ENCODE measurements at places on chromosomes 5 and 9.

GRCh38 chr5:136132087-136132486 is 558 bp upstream of the SMAD5 start:
- no peak for DNase-seq

DNA sequence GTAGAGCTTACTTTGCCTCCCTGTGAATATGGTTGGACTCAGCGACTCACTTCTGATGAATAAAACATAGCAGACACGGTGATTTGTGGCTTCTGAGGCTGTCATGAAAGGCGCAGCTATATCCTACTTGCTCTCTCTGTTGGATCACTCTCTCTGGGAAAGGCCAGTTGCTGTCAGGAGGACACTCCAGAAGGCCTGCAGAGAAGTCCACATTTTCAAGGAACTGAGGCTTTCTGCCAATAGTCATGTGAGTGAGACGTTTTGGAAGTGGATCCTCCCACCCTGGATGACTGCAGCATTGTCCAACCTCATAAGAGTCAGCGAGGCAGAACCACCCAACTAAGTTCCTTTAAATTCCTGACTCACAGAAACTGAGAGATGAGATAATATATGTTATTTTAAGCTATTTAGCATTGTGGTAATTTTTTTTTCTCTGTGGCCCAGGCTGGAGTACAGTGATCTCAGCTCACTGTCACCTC is 156.0 kb upstream of the MAST4 start:
- DNase-seq = peak; percentile 99

DNA sequence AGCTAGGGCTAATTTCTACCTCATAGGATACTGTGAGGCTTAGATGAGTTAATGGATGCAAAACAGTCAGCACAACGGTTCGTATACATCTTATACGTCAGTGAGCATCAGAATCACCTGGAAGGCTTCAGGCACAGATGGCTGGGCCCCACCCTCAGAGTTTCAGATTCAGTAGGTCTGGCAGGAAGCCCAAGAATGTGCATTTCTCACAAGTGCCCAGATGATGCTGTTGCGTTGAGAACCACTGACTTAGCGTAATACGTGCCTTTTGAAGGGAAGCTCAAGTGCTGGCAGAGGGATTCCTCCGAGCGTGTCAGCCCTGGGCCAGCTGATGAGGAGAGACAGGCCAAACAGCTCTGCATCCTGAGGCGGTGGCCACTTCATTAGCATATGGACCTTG is 117.1 kb upstream of the WWC1 start:
- DNase-seq = no peak

- DNase-seq = no peak
These were observed 113.7 kb upstream of the HAPLN1 start for GRCh38 chr5:83834306-83834705.

GRCh38 chr5:159211729-159212174 is 2.4 kb upstream of the RNF145 start:
- DNase-seq = no peak

DNA sequence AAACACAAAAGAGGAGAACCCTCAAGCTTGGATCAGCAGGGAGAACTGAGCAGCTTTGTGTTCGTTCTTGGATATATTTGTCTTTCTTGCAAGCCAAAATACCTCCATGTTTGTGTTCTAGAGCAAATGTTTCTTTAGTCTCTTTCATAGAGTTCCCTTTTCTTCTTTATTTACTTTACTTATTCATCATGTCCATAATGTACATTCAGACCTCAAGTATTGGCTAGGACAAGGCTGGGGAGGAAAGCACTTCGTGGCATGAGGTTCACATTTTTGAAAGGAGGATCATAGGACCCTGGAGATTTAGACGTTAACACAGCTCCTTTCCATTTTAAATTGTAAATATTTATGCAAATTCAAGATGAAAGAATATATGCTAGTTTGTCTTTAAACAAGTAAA is 590.2 kb upstream of the MEF2C start:
- peak; percentile 21 for DNase-seq

- peak; percentile 76 for DNase-seq
These were observed at the start of gene PCDHGB3 for GRCh38 chr5:141369994-141370848. PCDHGB3 (plus strand) TSS chr5:141370242; CDS start chr5:141370395, 153 bp downstream.

GRCh38 chr9:26412446-26412845 is 480.2 kb downstream of the CAAP1 start:
- DNase-seq = no peak

DNA sequence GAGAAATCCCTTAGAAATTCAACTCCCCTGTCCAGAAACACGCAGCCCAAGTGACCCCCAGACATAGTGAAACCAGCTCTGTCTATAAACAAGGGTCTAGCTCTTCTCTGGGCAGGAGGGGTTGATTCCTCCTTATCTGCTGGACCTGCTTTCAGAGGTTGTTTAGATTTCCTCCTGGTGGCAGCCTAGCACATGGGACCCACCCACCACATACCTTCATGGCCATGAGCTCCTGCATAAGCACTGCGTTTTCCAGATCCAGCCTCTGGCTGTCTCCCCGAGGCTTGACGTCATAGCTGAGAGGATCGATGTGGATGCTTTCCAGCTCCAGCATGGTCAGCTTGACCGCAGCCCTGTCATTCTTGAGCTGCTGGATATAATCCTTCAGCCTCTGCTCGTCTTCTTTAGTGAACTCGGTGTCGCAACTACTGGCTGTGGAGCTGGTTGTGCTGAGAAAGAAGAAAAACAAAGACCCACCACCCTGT is 77.0 kb downstream of the DCP2 start:
- DNase-seq = peak; percentile 91

DNA sequence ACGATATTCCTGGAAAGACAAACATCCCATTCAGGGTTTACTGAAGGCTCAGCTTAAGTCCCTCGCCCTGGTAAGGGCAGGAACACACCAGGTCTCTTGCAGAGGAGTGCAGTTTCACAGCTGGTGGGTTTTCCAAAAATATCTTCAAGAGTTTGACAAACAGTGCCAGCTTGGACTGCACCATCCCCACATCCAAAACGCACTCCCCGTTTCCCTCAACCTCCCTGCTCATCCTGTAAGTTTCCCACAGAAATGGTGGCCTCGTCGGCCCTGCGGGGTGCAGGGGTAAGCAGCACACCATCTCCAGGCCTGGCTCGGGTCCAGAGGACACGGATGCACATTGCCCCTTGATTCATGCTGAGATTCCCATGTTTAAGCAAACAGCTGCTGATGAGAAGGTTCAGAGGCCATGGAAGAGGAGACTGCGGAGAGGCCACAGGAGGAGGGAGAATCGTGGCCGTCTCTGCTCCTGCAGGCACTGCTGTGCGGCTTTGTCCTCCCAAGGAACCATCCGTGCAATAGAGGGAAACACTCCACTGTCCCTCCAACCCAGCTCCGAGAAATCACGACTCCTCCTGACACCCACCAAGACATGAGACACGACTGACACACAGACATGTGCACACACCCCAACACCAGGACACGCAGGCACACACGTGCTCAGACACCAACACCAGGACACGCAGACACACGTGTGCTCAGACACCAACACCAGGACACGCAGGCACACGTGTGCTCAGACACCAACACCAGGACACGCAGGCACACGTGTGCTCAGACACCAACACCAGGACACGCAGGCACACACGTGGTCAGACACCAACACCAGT is 24.0 kb upstream of the SLC12A7 start:
- DNase-seq = no peak

- no peak for DNase-seq
These were observed 53.3 kb downstream of the KIF24 start for GRCh38 chr9:34275811-34276210.

DNA sequence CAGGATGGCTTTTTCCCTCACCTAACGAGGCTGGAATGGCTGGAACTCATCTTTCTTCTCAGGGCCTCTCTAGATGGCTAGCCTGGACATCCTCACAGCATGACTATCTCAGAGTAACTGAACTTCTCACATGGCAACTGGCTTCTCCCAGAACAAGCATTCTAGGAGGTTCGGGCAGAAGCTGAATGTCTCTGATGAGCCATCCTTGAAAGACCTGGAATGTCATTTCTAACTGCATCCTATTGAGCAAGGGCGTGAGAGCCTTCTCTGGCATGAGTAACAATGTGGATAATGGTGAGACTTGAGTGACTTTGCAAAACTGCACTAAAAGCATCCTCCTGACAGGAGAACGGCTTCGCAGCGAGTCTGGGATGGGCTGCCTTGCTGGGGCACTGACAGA is 487.7 kb downstream of the MAT2B start:
- no peak for DNase-seq

GRCh38 chr5:90421136-90421535 is 11.6 kb upstream of the CETN3 start:
- no peak for DNase-seq

DNA sequence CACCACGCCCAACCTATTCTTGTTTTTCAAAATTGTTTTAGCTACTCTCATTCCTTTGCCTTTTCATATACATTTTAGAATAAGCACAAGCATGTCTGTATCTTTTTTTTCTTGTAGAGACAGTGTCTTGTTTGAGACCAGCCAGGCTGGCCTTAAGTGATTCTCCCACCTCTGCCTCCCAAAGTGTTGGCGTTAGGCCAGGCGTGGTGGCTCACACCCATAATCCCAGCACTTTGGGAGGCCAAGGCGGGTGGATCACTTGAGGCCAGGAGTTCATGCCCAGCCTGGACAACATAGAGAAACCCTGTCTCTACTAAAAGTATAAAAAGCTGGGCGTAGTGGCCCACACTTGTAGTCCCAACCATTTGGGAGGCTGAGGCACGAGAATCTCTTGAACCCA is 13.1 kb downstream of the RNF44 start:
- DNase-seq = no peak

GRCh38 chr5:1641041-1641440 is 117.3 kb upstream of the LPCAT1 start:
- no peak for DNase-seq

GRCh38 chr5:89280103-89281037 is 397.4 kb upstream of the MEF2C start:
- no peak for DNase-seq

GRCh38 chr9:12884736-12885395 is 110.0 kb downstream of the LURAP1L start:
- DNase-seq = peak; percentile 95

DNA sequence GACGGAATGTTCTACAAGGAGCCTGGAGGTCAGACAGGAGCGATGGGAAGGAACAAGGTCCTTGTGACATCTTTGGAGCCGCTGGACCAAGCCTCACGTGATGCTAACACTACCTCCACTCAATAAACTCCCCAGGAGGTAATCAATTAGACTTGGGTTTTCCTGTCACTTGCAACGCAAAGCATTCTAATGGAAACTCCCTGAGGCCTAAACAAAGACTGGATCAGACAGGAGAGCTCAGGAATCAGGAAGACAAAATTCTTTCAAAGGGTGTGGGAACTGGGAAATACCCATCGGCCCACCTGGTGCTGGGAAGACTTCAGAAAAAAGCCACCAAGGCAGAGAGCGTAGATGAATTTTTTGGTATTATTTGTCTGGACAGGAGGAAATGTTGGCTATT is 22.3 kb upstream of the UNC5A start:
- DNase-seq = no peak

DNA sequence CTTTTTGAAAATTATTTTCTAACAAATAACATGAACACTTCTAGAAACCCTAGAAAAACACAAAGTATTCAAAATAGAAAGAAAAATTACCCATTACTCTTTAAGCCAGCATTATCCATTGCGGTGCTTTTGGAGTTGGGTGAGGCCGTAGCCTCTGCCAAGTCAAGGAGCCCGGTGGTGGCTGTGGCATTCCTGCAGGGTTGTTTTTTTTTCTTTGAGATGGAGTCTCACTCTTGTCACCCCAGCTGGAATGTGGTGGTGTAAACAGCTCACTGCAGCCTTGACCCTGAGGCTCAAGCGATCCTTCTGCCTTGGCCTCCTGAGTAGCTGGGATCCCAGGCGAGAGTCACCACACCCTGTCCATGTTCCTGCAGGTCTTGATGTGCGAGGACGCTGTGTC is 8.2 kb upstream of the AHRR start:
- DNase-seq = no peak

DNA sequence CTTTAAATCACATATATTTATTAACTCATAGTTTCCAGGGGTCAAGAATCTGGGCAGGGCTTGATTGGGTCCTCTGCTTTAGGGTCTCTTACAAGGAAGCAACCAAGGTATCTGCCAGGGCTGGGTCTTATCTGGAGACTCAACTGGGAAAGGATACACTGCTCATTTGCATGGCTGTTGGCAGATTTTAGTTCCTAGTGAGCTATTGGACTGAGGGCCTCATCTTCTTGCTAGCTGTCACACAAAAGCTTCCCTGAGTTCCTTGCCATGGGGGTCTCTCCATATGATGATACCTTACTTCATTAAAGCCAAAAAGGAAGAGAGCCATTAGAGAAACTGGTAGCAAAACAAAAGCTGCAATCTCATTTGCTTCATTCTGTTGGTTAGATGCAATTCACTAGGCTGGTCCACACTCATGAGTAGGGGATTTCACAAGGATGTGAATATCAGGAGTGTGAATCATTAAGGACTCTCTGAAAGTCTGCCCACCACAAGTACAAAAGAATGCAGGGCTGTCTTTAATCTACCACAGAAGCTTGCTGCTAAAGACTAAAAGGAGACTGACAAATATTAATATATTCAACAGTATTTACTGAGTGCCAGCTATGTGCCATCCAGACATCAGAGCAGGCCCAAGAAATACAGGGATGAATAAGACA is 42.0 kb upstream of the TIMD4 start:
- no peak for DNase-seq

- no peak for DNase-seq
These were observed 68.5 kb downstream of the OTULIN start for GRCh38 chr5:14732991-14733390.

GRCh38 chr9:136080716-136081112 is 14.4 kb downstream of the NACC2 start:
- no peak for DNase-seq

GRCh38 chr9:25936031-25936430 is 257.8 kb upstream of the TUSC1 start:
- no peak for DNase-seq

GRCh38 chr9:114282926-114283325 is 40.0 kb upstream of the ORM1 start:
- peak; percentile 83 for DNase-seq

GRCh38 chr5:6748142-6748541 is 34.9 kb downstream of the TENT4A start:
- DNase-seq = no peak

GRCh38 chr9:35161713-35162604 is at the start of gene UNC13B:
UNC13B (plus strand) TSS chr9:35162009; CDS start chr9:35162284, 275 bp downstream.
- DNase-seq = peak; percentile 87

DNA sequence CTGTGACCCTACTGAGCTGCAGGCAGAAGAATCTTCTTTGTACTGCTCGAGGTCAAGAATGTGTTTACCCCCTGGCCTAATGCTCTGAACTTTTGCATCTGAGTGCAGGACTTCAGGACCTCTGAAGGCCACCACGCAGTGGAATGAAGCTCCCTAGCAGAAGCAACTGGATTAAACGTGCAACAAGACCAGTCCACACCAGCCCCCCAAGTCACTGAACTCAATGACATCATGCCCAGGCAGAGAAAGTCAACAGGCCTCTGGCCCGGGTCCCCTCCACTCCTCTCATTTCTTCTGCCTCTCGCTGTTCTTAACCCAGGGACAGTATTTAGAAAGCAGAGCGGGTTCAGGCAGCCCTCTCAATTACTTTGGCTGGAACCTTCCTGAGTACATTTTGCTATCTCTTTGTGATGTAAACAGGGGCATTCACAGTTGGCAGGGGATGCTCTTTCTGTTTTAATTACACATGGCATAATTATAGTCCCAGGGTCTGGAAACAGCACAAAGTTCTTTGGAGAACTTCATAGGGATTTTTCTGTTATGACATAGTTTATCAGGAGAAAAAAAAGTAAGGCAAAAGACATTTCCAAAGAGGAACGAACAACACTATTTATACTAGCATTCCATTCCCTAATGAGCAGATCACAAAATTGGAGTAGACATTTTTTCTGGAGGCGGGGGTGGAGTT is 108.2 kb upstream of the SPATA31D4 start:
- peak; percentile 51 for DNase-seq

GRCh38 chr5:307794-308579 is 13.5 kb upstream of the AHRR start:
- no peak for DNase-seq
